ENCODE measurements at places on chromosomes 1 and 21.
A peak's percentile ranks its signal among the peaks of the same experiment; 100 is the strongest.

GRCh38 chr1:42822800-42823392 is 5.7 kb upstream of the SVBP start:
- DNase-seq = no peak

DNA sequence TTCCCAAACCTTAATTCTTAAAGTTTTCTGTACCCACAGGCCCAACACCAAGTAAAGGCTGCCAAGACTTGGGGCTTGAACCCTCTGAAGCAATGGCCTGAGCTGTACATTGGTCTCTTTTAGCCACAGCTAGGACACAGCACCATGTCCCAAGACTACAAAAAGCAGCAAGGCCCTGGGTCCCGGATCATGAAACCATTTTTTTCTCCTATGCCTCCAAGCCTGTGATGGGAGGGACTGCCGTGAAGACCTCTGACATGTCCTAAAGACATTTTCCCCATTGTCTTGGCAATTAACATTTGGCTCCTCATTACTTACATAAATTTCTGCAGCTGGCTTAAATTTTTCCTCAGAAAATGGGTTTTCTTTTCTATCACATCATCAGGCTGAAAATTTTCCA is 30.9 kb downstream of the ZNF670 start:
- DNase-seq = no peak

DNA sequence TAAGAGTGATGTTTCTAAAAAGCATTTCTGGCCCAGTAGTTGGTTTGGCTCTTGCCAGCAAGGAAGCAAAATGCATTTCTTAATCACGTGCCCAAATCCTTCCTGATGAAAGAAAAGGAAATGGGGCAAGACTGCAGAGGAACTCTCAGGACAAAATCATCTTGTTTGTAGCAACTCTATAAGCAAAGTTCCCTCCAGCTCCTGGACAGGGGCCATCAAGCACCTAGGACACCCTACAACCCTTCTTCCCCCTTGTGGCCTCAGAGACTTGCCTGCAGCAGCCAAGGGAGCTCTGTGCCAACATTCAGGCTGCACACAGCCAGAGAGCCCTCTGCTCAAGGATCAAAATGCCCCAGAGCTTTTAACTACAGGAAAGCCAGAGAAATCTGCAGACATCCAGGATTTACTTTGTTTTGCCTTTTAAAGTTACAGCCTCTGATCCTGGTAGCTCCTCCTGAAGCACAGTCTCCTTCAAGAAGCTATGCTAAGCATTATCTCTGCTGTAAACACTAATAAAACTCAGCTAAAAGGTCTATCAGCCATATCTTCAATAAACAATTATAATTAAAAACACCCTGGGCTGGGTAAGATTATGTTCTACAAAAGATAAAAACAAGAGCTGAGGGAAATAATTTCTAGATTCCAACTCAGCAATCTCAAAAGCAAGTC is 105.0 kb downstream of the KIAA0319L start:
- no peak for DNase-seq

DNA sequence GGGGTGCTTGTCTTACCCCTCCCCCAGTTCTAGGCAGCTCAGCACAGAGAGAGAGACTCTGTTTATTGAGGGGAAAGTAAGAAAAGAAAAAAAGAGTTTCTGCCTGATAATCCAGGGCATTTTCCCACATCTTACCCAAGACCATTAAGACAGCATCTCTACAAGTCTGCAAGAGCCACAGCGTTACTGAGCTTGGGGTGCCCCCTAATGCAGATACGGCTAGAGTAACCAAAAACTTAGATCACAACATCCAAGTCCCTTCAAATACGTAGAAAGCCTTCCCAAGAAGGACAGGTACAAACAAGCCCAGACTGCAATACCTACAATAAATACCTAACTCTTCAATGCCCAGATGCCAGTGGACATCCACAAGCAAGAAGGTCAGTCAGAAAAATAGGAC is 6.2 kb upstream of the TEX50 start:
- DNase-seq = no peak

DNA sequence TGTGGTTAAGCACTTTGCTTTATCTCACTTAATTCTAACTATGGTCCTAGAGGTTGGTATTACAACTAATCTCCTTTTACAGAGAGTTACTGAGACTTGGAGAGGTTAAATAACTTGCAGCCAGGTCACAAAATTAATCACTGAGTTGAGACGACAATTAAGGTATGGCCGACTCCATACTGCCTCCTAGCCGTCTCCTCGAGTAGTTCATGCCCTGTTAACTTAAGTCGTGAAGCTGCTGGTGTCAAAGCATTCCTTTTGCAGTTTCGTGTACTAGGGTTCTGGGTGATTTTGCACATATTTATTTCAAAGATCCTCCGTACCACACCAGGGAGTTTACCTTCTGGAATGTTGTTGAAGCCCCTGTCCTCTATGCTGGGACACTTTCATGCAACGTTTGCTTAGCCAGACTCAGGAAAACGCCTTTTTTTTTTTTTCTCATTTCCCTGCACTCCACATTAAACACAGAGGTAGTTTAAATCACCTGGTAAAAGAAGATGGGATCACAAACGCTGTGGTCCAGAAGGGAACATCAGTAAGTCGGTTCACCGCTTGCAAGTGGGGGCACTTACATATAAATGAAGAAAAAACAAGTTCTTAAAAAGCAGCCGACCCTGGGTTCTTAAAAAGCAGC is 570 bp upstream of the NEK7 start:
- peak; percentile 48 for DNase-seq

DNA sequence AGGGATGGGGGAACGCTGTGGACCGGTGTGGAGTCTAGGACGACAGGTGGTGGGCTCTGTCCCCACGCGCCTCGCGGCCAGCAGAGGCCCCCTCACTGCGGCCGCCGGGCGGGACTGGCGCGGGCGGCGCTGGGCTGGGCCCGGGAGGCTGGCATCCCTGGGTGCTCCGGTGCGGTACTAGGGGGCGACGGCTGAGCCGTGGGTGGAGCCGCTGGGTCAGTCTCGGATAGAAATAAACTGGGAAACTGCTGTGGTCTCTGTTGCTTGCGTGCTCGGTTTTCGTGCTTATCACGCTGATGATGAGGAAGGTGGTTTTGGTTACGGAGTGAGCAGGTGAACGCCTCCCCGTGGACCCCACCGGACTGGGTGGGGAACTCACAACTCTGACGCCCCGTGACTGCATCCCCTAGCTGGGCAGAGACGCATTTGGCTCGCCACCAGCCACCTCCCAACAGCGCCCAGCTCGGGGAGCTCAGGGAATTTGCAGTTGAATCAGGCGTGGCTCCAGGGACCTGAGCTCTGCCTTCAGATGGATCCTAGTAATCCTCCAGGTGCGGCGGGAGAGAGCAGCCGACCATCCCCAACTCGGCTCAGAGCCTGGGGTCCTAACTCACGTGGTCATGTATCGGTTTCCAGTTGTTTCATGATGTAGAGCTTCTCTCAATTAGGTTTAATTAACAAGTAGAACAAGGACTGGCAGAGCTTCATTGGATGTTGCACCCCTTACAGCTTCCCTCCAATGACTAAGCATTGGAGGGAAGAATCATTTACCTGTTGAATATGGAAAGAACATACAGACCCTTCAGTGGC is 32.1 kb downstream of the HSD17B7 start:
- peak; percentile 27 for DNase-seq

- no peak for DNase-seq
Measured at GRCh38 chr1:43830802-43831201, 102.8 kb upstream of the ARTN start.

DNA sequence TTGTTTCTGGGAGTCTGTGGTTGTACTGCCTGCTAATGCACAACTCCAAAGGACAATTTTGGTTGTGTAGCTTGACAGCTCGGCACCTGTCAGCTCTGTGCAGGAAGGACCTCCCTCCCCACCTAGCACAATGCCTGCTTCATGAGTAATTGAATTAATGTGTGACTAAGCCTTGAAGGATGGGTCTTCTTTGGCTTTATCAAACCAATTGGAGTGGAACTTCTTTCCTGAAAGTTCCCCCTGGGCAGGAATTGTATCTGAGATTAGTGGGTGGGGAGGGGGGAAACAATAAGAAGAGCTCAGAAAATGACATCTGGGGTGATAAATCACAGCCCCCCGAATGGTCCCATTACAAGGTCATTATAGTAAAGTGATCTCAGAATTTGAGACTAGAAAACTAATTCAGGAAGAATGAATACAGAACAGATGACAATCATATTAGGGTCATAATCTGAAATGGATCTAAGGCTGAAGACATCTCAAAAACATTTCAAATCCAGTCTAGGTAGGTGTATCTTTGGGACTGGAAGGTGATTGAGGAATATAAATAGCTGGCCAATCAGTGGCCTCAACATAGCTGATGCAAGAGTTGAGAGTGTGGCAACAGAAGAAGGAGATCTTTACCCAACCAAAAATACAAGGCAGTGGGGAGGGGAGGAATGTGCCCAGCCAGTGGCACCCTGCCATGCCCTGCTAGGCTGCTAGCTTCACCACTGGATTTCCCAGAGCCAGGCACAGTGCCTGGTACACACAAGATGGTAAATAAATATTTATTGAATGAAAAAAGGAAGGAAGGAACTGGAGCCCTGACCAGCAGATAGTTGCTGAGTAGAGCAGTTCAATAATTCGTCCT is 10.1 kb upstream of the SESN2 start:
- DNase-seq = peak; percentile 31

DNA sequence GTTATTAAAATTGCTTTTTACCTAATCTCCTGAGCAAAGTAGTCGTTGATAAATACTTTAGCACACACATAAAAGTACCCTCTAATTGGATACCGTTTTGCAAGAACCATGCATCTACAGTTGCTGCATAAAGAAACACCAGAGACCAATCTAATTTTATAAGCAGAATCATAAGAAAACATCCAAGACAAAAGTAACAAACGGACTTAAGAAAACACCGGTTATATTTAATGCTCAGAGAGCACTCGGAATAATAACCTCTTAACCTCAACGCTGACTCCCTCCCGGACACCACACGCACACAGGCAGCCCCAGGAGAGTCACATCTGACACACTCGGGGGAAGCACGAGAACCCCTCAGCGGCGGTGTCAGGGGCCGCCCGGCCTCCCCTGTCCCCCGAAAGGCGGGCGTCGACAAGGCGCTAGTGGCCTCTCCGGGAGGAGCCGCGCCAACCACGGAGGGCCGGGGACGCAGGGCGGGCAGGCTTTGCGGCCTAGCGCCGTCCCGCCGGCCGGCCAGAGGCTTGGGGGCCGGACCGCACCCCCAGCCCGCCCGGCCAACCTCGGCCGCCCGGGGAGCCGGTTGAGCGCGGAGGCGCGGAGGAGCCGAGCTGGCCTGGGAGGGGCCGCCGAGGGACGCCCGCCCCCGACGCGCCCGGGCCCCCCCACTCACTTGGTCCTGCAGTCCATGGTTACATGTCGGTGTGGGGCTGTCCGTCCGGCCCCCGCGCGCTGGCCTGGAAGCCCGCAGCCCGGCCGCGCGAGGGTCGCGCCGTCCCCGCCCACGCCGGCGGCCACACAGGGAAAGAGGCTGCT is 606 bp downstream of the DENND1B start:
- DNase-seq = no peak

GRCh38 chr1:209822706-209823105 is 5.1 kb upstream of the UTP25 start:
- DNase-seq = no peak

DNA sequence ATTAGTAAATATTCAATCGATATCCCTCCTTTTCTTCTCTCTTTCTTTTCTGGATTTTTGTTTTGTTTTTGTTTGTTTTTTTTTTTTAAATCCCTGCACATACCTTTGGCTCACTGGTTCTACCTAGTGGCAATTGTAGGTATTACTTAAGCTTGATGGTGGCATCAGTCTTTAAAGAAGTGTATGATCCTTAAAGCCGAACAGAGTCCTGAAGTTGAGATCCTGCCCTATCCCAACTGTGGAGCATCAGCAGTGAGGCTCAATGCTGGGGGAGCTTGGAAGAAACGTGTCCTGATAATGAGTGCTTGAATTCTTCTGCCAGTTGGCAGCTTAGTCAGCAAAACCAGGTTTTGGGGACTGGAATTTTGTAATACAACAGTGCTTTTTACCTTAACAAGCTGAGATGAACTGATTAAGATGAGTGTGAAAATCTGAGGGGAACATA is 60.8 kb downstream of the FASLG start:
- DNase-seq = no peak

GRCh38 chr1:147781056-147781471 is 20.7 kb upstream of the GJA5 start:
- DNase-seq = no peak

- DNase-seq = no peak
Measured at GRCh38 chr1:160550572-160551034, 27.5 kb upstream of the SLAMF6 start.

Measured in NCI-H1436 treated with DMSO at 0.1 percent for 48 hours (cell line).